Activated CD4-positive, CD25-positive, alpha-beta regulatory T cell treated with anti-CD3 and anti-CD28 coated beads, Interleukin-2, amount 50 U/mL, for 24 hours (primary cell): ENCODE measurements at places on chromosomes 2 and 18.

DNA sequence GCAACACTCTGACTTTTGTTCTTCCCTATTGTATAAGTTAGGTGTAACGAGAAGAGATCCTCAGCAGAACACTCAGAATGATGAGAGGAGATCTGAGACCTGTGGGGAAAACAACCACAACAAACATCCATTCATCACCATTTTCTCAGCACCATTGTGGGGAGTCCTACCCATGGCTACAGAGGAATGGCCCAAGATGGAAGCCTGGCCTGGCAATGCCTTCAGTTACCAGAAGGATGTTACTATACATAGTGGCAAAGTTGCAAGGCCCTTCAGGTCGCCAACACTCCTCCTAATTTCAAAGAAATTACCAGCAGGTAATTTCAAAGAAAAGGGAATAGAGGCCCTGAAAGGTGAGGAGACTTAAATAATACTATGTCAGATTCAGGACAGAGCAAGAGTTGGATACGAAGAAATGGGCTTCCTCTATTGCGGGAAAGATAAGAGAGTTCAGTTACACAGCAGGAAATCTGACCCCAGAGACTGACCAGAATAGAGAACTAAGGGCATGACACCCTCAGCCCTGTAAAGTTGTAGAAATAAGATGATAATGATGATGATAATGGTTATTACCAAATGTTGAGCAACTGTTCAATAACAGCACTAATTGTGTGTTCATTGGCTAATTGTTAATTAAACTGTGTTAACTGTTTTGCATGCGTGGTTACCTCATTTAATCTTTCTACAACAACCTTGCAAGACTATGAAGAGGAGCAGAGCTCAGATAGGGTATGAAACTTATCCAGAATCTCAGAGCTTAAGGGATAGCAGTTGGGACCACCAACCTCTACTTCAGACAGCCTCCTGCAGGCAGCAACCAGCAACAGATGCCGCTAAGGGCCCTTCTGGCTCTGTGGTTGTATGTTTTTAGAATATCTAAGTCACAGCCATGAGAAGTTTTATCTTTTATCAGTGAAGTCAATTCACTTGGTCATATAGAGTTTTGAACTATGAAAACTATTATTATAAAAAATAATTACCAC lies 37.5 kb downstream of the DHRS9 start:
- ATAC-seq = no peak

DNA sequence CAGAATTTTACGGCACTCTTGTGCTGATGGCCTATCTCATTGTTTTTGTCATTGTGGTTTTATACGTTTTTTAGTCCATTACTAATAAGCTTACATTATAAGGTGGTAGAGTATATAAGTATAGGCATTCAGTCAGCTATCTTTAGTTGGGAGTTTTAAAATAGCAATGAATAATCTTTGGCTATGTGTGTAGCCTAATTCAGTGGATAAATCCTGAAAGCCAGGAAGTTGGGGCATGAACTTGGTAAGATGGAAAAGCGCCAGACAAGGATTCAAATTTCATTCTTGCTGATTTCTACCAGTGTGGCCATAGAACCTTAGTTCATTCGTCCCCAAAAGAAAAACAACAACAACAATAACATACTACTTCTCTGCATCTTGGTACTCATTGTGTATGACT lies 31.2 kb downstream of the EPC2 start:
- ATAC-seq = no peak

- ATAC-seq = no peak
Observed at GRCh38 chr2:26335231-26335630, 10.7 kb upstream of the SELENOI start.

DNA sequence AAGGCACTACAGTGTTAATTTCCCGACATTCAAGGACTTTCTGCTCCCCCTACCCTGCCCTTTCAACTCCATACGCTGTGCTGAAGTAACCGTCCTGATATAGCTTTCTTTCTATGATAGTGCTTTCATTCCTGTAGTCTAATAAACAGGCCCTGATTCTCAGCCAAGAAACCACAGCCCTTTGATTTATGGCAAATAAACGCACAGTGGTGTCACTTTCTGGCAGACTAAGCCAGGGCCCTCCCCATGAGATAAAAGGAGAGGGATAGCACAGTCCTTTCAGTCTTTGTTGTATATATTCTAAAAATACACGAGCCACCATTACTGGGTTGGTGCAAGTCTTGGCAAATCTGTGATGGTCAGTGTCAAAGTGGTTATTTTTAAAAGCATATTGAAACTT lies 291.2 kb downstream of the ALPK2 start:
- ATAC-seq = no peak

GRCh38 chr2:142445551-142446072 lies 314.8 kb upstream of the LRP1B start:
- no peak for ATAC-seq

- no peak for ATAC-seq
Observed at GRCh38 chr18:9353596-9353995, 19.0 kb downstream of the TWSG1 start.

GRCh38 chr2:25790074-25790790 lies 88.1 kb downstream of the ASXL2 start:
- ATAC-seq = peak; percentile 34

DNA sequence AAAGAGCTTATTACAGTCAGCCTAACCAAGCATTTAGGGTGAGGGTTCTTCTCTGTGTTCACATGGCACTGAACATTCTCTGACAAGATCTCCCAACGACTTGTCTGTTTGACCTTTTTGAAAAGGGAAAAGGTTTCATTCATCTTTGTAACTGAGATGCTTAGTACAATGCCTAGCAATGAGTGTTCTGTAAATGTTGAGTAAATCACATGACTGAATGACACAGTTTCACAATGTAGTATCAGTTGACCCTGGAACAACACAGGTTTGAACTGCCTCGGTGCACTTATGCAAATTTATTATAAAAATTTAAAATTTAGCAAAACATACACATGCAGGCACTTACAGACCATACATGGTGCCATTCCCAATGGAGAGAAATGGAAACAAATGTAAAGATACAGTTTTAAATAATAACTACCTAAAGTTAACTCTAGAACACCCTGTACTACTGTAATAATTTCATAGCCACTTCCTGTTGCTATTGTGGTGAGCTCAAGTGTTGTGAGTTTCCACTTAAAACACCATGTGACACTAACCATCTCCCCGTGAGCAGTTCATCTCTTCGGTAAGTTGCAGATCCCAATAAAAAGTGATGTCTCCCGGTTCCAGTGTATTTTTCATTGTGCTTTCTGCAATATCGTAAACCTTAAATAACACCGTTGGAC lies 34.1 kb upstream of the VWC2L start:
- no peak for ATAC-seq

DNA sequence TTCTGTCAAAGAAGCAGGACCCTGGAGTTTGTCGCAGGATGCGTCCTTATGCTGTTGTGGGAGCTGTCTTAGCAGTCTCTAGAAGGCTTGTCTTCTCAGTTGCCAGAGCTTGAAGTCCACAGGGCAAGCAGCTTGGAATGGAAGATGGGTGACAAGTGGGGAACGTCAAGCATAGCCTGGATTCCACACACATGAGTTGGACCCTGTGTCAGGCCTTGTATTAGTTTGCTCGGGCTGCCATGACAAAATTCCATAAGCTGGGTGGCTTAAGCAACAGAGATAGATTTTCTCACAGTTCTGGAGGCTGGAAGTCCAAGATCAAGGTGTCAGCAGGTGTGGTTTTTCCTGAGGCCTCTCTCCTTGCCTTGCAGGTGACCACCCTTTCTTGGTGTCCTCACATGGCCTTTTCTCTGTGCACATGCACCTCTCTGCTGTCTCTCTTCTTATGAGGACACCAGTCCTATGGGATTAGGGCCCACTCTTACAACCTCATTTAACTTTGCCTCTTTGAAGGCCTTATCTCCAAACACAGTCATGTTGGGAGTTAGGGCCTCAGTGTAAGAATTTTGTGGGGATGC lies 51.3 kb downstream of the THNSL2 start:
- ATAC-seq = no peak

DNA sequence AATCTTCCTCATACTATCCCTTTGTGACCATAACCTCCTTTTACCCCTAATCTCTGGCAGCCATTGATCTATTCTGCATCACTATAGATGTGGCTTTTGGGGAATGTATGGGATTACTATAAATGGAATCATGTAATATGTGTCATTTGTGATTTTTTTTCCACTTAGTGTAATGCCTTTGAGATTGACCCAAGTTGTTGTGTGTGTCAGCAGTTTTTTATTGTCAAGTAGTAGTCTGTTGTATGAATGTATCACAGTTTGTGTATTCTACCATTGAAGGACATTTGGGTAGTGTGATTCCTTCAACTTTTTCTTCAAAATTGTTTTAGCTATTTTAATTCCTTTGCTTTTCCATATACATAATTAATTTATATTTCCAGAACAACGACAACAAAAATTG lies 18.6 kb downstream of the VRK2 start:
- ATAC-seq = no peak
